ENCODE measurements at places on chromosomes 6 and 20.

GRCh38 chr6:110039981-110040383 is 61.9 kb downstream of the GPR6 start:
- no peaks in the 10 kb centered on the region for H3K36me3 ChIP-seq
- H3K4me3 ChIP-seq = peak overlapping the region; percentile 22
- peaks cover 3% of the 10 kb centered on the region for H3K4me1 ChIP-seq
- H3K27me3 ChIP-seq = no peaks in the 10 kb centered on the region

DNA sequence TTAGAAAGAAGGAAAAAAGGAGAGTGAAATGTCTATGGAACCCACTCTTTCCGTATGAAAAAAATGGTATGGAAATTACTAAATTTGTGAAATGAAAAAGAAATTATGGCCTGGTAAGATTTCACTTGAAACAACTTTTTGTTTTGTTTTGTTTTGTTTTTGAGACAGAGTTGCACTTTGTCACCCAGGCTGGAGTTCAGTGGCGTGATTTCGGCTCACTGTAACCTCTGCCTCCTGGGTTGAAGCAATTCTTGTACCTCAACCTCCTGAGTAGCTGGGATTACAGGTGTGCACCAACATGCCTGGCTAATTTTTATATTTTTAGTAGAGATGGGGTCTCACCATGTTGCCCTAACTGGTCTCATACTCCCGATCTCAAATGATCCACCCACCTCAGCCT is 17.8 kb upstream of the GSTA5 start:
- H3K27me3 ChIP-seq = no peaks in the 10 kb centered on the region
- no peaks in the 10 kb centered on the region for H3K36me3 ChIP-seq
- H3K4me1 ChIP-seq = no peaks in the 10 kb centered on the region
- DNase-seq = no peak
- no peak overlapping the region for H3K4me3 ChIP-seq
- no peak overlapping the region for H3K27ac ChIP-seq

- no peak overlapping the region for H3K4me3 ChIP-seq
- no peak for DNase-seq
- no peaks in the 10 kb centered on the region for H3K36me3 ChIP-seq
Measured at GRCh38 chr6:45812922-45813321, 202.7 kb downstream of the CLIC5 start.

GRCh38 chr20:36043441-36043840 is 75.1 kb downstream of the CNBD2 start:
- H3K4me3 ChIP-seq = no peak overlapping the region
- no peak for DNase-seq
- H3K27ac ChIP-seq = no peak overlapping the region
- H3K4me1 ChIP-seq = peaks cover 18% of the 10 kb centered on the region
- no peaks in the 10 kb centered on the region for H3K27me3 ChIP-seq

DNA sequence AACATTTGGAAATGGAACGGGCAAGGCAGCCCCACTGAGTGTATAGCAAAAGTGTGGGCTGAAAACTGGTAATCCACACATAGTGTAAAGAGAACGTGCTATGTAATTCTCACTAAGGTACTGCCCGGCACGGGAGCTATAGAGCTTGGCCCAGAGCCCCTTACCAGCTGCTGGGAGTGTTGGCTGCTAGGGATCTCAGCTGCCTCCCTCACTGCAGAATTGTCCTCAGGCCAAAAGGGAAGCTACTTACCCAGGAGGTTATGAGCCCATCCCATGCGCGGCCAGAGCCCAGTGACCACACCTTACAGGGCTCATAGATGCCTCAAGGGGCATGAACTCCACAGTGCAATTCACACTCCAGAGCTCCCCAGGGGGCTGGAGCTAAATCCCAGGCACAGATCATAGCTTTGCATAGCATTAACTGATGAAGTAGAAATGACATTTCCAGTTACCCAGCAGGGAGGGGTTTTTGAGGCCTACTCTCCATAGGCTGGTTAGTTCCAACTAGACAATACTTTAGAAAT is 56.8 kb downstream of the LINC00237 start:
- H3K27me3 ChIP-seq = no peaks in the 10 kb centered on the region
- DNase-seq = no peak
- no peak overlapping the region for H3K4me3 ChIP-seq
- H3K36me3 ChIP-seq = no peaks in the 10 kb centered on the region

- DNase-seq = no peak
- H3K36me3 ChIP-seq = peaks cover 30% of the 10 kb centered on the region
- peak overlapping the region; percentile 43 for H3K27ac ChIP-seq
- H3K4me1 ChIP-seq = no peaks in the 10 kb centered on the region
Measured at GRCh38 chr20:63968136-63968927, 1.4 kb downstream of the ZNF512B start.

DNA sequence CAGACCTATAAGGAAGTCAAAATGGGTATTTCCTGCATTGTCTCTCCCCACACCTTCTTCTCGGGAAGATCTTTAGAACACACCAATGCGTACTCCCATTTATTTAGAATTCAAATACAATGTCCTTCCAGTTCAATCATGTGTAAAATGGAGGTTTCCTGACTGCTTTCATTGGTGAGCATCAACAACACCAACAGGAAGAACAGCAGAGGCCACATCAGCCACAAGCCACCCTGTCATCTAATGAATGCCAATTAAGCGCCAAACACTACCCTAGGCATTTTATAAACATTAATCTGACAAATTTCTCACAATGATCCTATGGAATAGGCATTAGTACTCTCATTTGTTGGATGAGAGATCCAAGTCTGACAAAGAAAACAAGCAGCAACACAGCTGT is 68.4 kb upstream of the SMLR1 start:
- no peak overlapping the region for H3K4me3 ChIP-seq
- no peak overlapping the region for H3K27ac ChIP-seq
- no peak for DNase-seq
- H3K4me1 ChIP-seq = no peaks in the 10 kb centered on the region
- no peaks in the 10 kb centered on the region for H3K27me3 ChIP-seq

DNA sequence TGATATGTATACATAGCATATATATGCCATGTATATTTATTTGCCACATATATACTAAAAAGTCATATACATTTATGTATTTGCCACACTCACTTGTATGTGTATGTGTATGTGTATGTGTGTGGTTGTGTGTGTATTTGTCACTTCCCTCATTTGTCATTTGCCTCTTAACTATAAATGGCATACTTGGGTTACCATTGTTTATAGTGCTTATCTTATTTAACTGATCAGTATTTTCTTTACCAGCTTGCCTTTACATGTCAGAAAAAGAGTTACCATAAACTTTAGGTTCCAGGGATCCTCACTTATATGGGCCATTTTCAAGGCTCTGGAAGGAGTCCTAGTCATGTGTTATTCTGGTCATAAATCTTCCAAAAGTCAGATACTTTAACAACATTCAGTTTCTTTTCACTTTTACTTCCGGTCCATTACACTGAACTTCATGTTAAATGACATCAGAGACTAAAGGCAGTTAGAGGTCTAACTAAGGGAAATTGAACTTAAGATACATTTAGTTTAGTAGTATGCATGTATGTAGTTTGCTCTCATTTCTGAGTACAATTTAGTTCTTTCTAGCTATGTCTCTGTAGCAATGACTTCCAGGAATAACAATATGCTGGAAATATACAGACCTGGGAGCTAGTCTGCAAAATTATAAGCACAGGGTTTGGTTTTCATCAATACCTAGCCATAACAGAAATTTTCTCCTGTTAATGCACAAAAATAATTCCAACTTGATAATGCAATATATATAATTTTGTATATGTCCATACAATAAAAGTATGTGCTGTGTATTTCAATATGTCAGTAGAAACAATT is 33.7 kb upstream of the HIVEP1 start:
- H3K4me1 ChIP-seq = no peaks in the 10 kb centered on the region
- H3K36me3 ChIP-seq = no peaks in the 10 kb centered on the region
- H3K4me3 ChIP-seq = no peak overlapping the region
- no peak overlapping the region for H3K27ac ChIP-seq

- no peaks in the 10 kb centered on the region for H3K36me3 ChIP-seq
- no peaks in the 10 kb centered on the region for H3K4me1 ChIP-seq
- no peak for DNase-seq
Measured at GRCh38 chr20:38346247-38346651, at the start of gene LBP. LBP (plus strand) TSS chr20:38346482; CDS start chr20:38346517, 35 bp downstream.

GRCh38 chr20:61749406-61750075 is 316.1 kb downstream of the TAF4 start:
- H3K27ac ChIP-seq = no peak overlapping the region
- H3K4me1 ChIP-seq = peaks cover 10% of the 10 kb centered on the region
- no peaks in the 10 kb centered on the region for H3K27me3 ChIP-seq
- peaks cover 6% of the 10 kb centered on the region for H3K36me3 ChIP-seq

- no peaks in the 10 kb centered on the region for H3K4me1 ChIP-seq
- H3K4me3 ChIP-seq = no peak overlapping the region
- no peak overlapping the region for H3K27ac ChIP-seq
- no peaks in the 10 kb centered on the region for H3K36me3 ChIP-seq
Measured at GRCh38 chr6:35142588-35143569, 1.7 kb upstream of the TCP11 start.

- peak within 1 kb of the TSS; percentile 66 for H3K4me3 ChIP-seq
- DNase-seq = peak; percentile 70
- H3K36me3 ChIP-seq = 0 out of 2 replicates have a peak, but pooled peaks cover 6% of the 10 kb centered on the region
- H3K27ac ChIP-seq = peak within 1 kb of the TSS; percentile 98
Measured at GRCh38 chr6:142301651-142302391, at the start of gene ADGRG6. ADGRG6 (plus strand) TSS chr6:142302007; CDS start chr6:142302330, 323 bp downstream.

Data from RWPE2 (cell line).